ENCODE measurements at places on chromosomes 7 and 10. TPM values are rescaled to one million over a fixed set of nuclear protein-coding genes. Genes with fewer than 3 reads are reported as not detected.

The ZMYND11 gene
- total RNA-seq: 11.9 TPM

The GIMAP4 gene
- 0.89 TPM for total RNA-seq

The ANXA8 gene
- not detected for total RNA-seq

The NRCAM gene
- total RNA-seq: 6.8 TPM

The SPDYE16 gene
- not detected for total RNA-seq

The PRSS1 gene
- not detected for total RNA-seq

The DNAJC2 gene
- 27.5 TPM for total RNA-seq

The PAPOLB gene
- total RNA-seq: not detected

The OR2A1 gene
- total RNA-seq: not detected

The NKX1-2 gene
- not detected for total RNA-seq

The ZNF32 gene
- 33.8 TPM for total RNA-seq

The STEAP2 gene
- total RNA-seq: 7.8 TPM

GRCh38 chr7:23700046-23700445, 10.0 kb upstream of the STK31 start:
- DNase-seq: peak; percentile 51
- H3K4me3 ChIP-seq: no peak overlapping the region
- no peaks in the 10 kb centered on the region for H3K4me1 ChIP-seq
- H3K27ac ChIP-seq: no peak overlapping the region
- H3K27me3 ChIP-seq: no peaks in the 10 kb centered on the region

DNA sequence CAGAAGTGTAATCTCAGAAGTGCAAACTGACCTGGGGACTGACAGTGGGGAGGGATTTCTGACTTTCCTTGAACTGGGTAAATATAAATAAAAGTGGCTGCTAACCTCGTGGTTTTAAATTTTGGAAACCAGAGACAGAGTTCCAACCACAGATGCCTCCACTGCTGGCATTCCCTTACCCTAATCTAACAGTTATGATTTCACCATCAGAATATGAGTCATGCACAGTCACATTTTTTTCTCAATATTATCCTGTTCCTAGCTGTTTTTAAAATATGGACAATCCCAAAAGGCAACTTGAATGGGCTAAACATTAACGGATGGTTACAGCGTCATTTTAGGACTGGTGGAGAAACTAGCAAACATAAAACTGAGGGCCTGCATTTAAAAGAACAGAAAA, 264.3 kb upstream of the INHBA start:
- H3K27me3 ChIP-seq: no peaks in the 10 kb centered on the region
- DNase-seq: no peak
- H3K4me3 ChIP-seq: no peak overlapping the region
- no peaks in the 10 kb centered on the region for H3K4me1 ChIP-seq
- peaks cover 46% of the 10 kb centered on the region for H3K36me3 ChIP-seq

DNA sequence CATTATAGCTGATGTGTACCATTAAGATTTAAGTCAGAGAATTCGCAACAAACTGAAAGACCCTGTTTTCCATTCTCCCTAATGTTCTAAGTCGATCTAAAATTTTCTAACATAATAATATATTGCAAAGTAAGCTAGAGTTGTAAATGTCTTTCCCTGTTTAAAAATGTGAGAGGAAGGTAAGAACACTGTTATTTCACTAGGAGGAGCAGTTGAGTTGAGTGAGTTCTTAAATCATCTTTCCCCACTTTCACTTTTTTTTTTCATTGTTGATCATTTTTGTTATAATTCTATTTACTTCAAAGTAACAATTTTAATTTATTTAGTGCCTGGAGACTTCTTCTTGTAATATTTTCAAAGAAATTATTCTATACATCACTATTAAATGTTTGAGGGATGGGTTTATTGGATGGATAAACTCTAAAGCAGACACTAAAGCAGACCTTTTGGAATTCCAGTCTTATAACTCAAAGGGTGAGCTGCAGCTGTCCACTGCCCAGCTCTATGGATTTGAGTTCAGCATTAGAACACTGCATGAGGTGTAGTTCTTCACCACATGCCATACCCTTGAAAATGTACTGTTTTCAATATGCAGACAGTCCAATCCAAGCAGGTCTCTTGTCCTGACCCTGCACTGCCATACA, 181.3 kb upstream of the FZD1 start:
- no peaks in the 10 kb centered on the region for H3K4me1 ChIP-seq
- H3K36me3 ChIP-seq: no peaks in the 10 kb centered on the region
- no peak overlapping the region for H3K27ac ChIP-seq
- H3K4me3 ChIP-seq: no peak overlapping the region

DNA sequence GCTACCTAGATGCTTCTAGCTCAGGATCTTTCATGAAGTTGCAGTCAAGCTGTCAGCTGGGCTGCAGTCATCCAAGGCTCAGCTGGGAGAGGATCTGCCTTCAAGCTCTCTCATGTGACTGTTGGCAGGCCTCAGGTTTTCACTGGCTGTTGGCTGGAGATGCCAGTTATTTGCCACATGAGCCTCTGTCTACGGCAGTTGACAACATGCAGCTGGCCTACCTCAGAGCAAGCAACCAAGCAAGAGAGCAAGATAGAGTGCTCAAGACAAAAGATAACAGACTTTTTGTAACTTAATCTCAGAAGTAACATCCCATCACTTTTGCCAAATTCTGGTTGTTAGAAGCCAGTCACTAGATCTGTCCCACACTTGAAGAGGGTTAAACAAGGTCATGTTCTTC, 125.8 kb downstream of the TPST1 start:
- no peak overlapping the region for H3K4me3 ChIP-seq
- no peak overlapping the region for H3K27ac ChIP-seq
- H3K27me3 ChIP-seq: no peaks in the 10 kb centered on the region
- H3K4me1 ChIP-seq: no peaks in the 10 kb centered on the region

- H3K4me1 ChIP-seq: peaks cover 46% of the 10 kb centered on the region
- H3K27me3 ChIP-seq: peaks cover 100% of the 10 kb centered on the region
- no peaks in the 10 kb centered on the region for H3K36me3 ChIP-seq
- H3K4me3 ChIP-seq: peak overlapping the region; percentile 59
These were observed 5.8 kb upstream of the FEZF1 start for GRCh38 chr7:122310119-122311021.

- H3K4me1 ChIP-seq: no peaks in the 10 kb centered on the region
- H3K36me3 ChIP-seq: no peaks in the 10 kb centered on the region
- no peaks in the 10 kb centered on the region for H3K27me3 ChIP-seq
- no peak overlapping the region for H3K27ac ChIP-seq
These were observed 335.1 kb downstream of the ADARB2 start for GRCh38 chr10:1402016-1402770.

GRCh38 chr10:12628964-12629766, 279.8 kb downstream of the CAMK1D start:
- DNase-seq: no peak
- H3K4me3 ChIP-seq: no peak overlapping the region
- no peak overlapping the region for H3K27ac ChIP-seq
- H3K27me3 ChIP-seq: no peaks in the 10 kb centered on the region
- peaks cover 15% of the 10 kb centered on the region for H3K4me1 ChIP-seq

DNA sequence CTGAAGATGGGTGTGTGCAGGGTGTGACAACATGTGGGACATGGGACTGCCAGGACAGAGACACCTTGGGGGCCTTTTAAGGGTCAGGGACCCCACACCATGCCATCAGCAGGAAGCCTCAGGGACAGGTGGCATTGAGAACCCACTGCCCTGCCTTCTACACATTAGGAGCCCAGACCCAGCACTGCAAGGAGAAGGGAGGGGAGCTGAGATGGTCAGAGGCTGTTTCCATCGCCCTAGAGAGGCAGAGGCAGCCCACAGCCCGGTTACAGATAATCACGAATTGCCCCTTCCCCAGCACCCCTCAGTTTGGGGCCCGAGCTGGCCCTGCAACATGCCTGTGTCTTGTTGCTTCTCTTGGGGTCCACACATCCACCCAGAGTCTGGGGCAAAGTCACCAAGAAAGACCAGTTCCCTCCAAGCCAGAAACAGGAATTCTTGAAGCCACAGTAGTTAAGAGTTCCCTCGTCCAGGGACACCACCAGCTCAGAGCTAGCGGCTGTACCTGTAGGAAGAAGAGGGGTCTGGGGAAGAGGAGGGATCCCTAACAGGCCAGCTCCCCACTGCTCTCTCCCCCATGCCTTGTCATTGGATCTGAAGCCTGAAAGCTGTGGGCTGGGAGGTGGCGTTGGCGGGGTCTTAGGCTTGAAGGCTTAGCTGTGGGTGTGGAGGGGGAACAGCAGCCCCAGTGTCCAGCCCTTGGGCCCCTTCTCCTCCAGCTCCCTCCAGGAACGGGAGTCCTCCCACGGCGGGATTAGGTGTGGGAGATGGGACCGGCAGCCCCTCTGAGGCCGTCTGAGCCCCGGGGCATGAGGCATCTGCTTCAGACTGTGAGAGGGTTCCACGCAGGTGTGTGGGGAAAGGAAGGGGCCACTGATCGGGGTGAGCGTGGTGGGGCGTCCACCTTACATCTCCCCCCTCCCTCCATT, 44.8 kb upstream of the ELFN1 start:
- H3K4me1 ChIP-seq: no peaks in the 10 kb centered on the region
- H3K36me3 ChIP-seq: no peaks in the 10 kb centered on the region

DNA sequence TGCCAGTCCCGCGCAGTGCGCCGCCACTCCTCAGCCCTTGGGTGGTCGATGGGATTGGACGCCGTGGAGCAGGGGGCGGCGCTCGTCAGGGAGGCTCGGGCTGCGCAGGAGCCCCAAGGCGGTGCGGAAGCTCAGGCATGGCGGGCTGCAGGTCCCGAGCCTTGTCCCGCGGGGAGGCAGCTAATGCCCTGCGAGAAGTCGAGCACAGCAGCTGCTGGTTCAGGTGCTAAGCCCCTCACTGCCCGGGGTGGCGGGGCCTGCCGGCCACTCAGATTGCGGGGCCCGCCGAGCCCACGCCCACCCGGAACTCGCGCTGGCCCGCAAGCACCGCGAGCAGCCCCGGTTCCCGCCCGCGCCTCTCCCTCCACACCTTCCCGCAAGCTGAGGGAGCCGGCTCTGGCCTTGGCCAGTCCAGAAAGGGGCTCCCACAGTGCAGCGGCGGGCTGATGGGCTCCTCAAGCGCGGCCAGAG, 14.4 kb upstream of the WASL start:
- no peaks in the 10 kb centered on the region for H3K4me1 ChIP-seq
- H3K27ac ChIP-seq: no peak overlapping the region
- no peaks in the 10 kb centered on the region for H3K36me3 ChIP-seq
- H3K27me3 ChIP-seq: no peaks in the 10 kb centered on the region

DNA sequence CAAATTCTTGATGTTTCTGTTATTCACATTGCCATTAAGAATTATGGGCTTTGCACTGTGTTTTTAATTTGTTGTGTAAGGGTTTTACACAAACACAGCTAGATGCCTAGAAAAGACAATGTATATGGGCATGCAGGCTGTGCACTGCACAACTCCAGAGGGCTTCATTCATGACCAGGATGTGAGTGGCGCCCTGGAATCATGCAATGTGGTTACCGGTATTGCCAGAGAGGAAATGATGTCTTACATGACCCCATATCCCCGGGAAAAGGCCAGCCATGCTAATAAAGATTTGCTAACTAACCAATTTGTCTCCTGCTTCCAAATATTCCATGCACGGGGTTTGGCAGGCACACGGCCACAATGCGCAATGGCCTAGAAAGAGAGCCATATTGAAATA, 16.9 kb downstream of the KCNMA1 start:
- H3K27ac ChIP-seq: no peak overlapping the region
- no peaks in the 10 kb centered on the region for H3K36me3 ChIP-seq
- no peaks in the 10 kb centered on the region for H3K27me3 ChIP-seq

DNA sequence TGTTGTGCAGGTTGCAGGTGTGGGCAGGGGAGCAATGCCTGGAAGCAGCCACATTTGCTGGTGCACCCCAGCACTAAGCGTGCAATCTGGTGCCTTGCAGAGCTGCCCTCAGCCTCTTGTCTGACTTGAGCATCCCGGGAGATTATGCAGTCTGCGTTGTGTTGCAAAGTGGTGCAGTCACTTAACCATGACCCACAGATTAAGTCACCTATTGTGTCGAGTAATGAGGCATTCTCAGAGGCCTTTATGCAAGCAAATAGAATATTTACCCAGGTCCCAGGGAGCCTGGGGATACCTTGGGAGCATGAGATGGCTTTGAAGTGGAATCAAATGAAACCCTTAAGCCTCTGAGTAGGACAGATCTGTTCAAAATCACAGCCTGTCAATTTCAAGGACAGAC, 529.0 kb downstream of the TYW1 start:
- no peak for DNase-seq
- H3K27ac ChIP-seq: no peak overlapping the region
- H3K36me3 ChIP-seq: no peaks in the 10 kb centered on the region
- H3K4me3 ChIP-seq: no peak overlapping the region
- no peaks in the 10 kb centered on the region for H3K27me3 ChIP-seq

- no peaks in the 10 kb centered on the region for H3K27me3 ChIP-seq
- peaks cover 11% of the 10 kb centered on the region for H3K4me1 ChIP-seq
- no peaks in the 10 kb centered on the region for H3K36me3 ChIP-seq
- no peak for DNase-seq
These were observed 286.1 kb upstream of the KLF6 start for GRCh38 chr10:4070921-4071660.

DNA sequence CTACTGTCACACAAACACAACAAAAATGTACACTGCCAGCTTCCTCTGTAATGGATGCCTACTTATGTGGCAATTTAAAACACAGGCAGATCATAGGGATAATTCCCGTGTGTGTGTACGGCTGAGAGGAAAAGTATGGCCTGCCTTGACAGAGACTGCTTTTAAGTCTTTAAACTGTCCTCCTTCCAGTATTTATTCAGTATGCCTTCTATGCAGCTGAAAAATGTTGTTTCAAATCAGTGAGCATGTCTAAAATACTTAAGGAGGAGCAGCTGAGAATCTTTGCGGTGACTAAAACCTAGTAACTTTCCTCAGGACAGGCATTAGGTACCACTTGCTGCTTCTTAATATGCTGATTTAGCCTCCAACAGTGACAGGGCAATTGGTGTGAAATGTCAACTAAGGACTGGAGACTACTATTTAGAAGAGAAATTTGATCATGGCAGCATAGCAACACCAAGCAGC, 126.3 kb downstream of the CACNA2D1 start:
- H3K4me3 ChIP-seq: no peak overlapping the region
- no peak for DNase-seq
- H3K4me1 ChIP-seq: no peaks in the 10 kb centered on the region
- H3K27me3 ChIP-seq: no peaks in the 10 kb centered on the region

DNA sequence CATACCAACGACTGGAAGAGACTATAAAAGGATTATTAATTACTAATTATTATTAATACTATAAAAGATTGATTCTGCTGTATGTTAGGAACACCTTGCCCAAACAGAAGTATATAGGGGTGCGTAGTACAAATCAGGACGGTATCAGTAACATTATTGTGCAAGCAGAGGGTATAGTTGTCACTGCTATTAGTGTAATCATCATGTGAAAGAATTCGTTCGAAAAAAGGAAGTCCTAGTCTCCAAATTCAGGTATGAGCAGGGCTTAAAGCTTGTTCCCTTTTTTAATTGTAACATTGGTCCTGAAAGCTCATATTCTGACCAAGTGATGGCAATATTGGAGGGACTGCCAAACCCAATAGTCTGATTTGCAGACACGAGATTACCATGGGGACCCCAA, 81.8 kb downstream of the THSD7A start:
- H3K27me3 ChIP-seq: no peaks in the 10 kb centered on the region
- no peak overlapping the region for H3K4me3 ChIP-seq
- H3K4me1 ChIP-seq: no peaks in the 10 kb centered on the region

DNA sequence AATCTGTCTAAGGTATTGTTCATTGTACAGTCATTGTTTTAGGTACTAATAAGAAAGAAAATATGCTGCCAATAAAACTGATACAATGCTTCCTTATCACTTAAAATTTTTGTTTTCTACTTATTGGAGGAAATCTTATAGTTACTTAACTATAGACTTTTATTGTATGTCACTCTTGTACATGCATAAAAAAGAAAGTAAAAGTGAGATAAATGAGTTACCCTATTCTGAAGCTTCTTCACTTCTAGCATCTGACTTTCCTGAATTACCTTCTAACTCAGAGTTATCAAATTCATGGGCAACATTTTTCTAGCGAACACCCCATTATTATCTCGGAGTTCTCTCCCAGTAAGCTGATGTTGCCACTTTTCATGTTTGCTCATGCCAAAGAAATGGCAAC, 504.9 kb downstream of the SH2D4B start:
- H3K4me1 ChIP-seq: no peaks in the 10 kb centered on the region
- H3K36me3 ChIP-seq: no peaks in the 10 kb centered on the region
- no peaks in the 10 kb centered on the region for H3K27me3 ChIP-seq
- no peak overlapping the region for H3K27ac ChIP-seq
- DNase-seq: no peak

Data from stomach (tissue), 19 donors.